Spinal cord (tissue), 10 donors: ENCODE measurements at places on chromosomes 2 and 18.

DNA sequence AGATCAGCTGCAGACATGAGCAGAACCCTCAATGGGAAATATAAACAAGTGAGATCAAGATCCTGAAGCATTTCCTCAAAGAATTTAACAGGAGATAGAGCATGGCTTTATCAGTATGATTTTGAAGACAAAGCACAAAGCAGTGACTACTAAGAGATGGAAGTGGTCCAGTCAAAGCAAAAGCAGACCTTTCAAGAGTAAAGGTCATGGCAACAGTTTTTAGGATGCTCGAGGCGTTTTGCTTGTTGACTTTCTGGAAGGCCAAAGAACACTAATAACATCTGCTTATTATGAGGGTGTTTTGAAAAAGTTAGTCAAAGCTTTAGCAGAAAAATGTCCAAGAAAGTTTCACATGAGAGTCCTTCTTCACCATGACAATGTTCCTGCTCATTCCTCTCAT lies 128.5 kb downstream of the KCNE4 start:
- no peaks in the 10 kb centered on the region for H3K36me3 ChIP-seq
- H3K4me1 ChIP-seq: no peaks in the 10 kb centered on the region
- DNase-seq: no peak
- H3K27me3 ChIP-seq: no peaks in the 10 kb centered on the region
- no peak overlapping the region for H3K27ac ChIP-seq

DNA sequence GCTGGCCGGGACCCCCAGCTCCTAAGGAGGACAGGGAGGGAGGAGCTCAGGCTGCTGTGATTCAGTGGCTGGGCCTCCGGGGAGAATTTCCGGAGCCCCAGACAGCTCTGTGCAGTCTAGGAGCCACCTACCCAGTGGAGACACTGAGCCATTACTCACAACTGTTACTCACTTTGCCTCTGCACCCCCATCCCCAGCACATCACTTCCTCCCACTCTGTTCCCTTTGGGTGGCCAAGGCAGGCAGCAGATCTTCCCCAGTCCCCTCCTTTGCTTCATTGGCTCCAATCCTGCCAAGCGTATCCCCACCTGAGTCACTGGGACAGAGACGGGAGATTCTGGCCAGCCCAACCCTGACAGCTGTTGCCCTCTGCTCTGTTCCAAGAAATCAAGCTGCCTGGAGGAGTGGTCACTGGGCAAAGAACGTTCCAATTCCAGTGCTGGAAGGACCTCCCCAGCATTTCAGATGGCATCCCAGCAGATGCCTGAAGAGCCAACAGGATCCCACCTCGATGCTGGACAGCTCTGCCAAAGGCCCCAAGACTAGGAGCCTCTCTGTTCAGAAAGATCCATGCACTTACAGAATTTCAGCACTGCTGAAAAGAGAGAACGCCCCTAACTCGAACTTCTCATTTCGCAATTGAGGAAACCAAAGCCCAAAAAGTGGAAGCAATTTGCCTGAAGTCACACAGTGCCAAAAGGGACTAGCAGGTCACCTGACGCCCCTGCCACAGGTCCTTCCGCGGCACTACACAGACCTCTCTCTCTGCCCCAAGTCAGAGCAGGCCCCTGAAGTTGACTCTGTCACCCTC lies 68.3 kb downstream of the TNS1 start:
- peak overlapping the region; percentile 55 for H3K27ac ChIP-seq
- H3K4me1 ChIP-seq: peaks cover 81% of the 10 kb centered on the region

- H3K36me3 ChIP-seq: peaks cover 16% of the 10 kb centered on the region
- H3K27me3 ChIP-seq: no peaks in the 10 kb centered on the region
- H3K4me1 ChIP-seq: no peaks in the 10 kb centered on the region
- no peak overlapping the region for H3K27ac ChIP-seq
- no peak for DNase-seq
- no peak overlapping the region for H3K4me3 ChIP-seq
Observed at GRCh38 chr2:46009772-46010171, 287.4 kb upstream of the EPAS1 start.

GRCh38 chr18:71976744-71977143 lies 567.4 kb downstream of the CBLN2 start:
- H3K27ac ChIP-seq: no peak overlapping the region
- no peak overlapping the region for H3K4me3 ChIP-seq
- no peak for DNase-seq
- H3K27me3 ChIP-seq: no peaks in the 10 kb centered on the region

DNA sequence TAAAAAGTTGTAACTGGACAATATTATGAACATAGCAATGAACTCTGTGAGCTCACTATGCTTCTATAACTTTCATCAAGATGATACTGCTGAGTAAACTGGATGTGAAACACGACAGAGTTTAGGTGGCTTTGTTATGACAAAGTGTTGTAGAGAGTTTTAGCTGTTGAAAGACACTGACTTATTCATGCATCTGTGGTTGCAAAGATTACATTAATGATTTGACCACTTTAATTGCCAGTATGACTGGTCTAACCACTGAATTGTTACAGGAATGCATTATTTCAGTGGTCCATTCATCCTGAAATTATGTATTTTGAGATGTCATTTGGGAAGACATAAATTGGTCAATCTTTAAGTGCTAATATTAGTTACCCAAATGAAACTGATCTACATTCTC lies 117.9 kb downstream of the SPHKAP start:
- no peaks in the 10 kb centered on the region for H3K4me1 ChIP-seq
- H3K36me3 ChIP-seq: no peaks in the 10 kb centered on the region
- no peak overlapping the region for H3K4me3 ChIP-seq
- no peak overlapping the region for H3K27ac ChIP-seq

DNA sequence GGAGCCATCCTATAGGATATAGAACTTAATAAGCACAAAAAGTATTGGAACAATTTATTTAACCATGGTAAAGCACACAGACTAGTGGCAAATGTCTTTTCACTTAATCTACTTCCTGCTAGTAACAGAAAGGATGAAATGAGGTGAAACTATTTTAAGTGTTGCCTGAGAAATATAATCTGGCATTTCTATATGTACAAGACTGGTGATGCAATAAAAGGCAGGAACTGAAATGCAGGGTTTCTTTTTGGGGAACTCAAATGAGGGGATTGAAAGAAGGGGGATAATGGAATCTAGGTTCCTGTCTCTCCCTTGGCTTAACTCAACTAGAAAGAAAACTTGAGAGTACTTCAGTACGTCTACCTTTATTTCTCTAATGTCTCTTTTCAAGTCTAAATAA lies 122.3 kb downstream of the MEMO1 start:
- H3K27me3 ChIP-seq: no peaks in the 10 kb centered on the region
- DNase-seq: no peak
- H3K27ac ChIP-seq: no peak overlapping the region
- H3K4me3 ChIP-seq: no peak overlapping the region

DNA sequence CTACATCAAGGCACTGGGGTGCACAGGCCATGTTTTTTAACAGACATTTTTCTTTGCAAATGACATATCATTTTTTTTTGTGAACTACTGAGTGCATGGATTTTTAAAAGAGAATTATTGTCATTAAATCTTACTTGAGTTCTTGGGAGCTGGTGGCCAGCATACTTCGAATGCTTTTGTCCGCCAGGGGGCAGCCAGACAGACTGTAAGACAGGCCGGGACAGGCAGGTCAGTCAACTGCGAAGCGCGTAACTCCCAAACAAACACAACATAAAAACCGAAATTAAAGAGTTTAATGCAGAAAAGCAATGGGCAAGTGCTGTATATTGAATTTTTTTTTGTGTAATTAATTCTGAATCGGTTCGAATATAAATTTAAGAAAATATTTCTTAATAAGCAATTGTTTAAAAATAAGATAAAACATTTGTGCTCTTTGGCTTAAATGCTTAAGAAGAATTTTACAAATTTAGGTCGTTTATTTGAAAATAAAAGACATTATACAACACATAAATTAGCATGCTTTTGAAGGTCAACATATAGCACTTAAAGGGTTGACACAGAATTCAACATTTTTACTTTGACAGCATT lies 142.2 kb upstream of the PXDN start:
- H3K27me3 ChIP-seq: no peaks in the 10 kb centered on the region
- no peak overlapping the region for H3K27ac ChIP-seq
- DNase-seq: peak; percentile 82
- peaks cover 20% of the 10 kb centered on the region for H3K36me3 ChIP-seq
- H3K4me1 ChIP-seq: peaks cover 3% of the 10 kb centered on the region

DNA sequence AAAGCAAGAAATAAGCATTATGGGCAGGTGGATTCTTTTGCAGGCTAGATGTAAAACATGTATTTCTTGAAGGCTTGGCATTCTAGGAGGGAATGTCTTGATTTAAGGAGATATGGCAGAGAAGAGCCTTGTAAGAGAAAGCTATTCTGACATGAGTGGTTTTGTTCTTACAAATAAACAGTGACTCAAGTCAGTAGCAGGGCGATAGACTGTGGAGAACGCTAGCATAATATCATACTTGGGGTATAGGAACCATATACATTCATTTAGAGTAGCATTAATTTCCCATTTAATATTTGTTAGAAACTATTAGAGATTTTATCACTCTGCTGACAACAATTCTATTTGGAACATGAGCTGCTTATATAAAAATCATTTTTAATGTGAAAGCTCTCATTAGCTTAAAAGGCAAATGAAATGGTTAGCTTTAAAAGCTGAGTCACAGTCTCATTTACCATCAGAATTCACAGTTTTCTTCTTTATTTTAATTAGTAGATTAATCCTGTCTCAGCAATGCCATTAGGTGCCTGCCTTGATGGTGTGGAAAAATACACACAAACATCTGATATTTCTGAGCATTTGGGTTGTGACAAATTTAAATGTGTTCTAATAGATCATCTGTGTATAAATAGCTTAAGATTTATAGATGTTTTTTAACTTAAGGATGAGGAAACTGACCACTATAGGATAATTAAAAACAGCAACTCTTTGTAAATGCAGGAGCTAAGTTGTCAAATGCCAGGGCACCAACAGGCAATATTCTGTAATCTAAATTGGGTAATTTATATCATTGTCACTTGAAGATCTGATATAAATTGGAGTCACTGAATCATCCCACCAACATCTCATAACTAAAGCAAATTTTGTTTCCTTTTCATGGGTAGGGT lies 276.7 kb downstream of the PLCL1 start:
- no peaks in the 10 kb centered on the region for H3K27me3 ChIP-seq
- H3K4me1 ChIP-seq: no peaks in the 10 kb centered on the region
- H3K27ac ChIP-seq: no peak overlapping the region
- no peak overlapping the region for H3K4me3 ChIP-seq
- no peak for DNase-seq

DNA sequence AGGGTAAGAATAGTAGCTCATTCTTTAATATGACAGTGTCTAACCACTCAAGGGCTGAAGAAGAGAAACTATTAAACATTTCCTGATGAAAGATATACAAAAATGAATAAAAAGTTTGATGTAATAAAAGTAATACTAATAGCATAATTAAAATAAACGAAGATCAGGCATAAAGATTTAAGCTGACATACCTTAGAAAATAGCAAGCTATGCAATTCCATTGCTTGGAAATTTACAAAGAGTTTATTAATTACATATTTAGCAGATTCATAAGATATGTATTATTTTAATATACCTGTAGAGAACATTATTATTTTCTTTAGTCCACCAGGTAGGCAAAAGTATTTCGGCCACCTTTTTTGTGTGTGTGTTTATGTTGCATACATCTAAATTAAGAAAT lies 229.4 kb downstream of the GCA start:
- no peaks in the 10 kb centered on the region for H3K27me3 ChIP-seq
- no peaks in the 10 kb centered on the region for H3K36me3 ChIP-seq
- H3K27ac ChIP-seq: no peak overlapping the region
- no peak for DNase-seq

GRCh38 chr2:144254342-144255235 lies 265.3 kb downstream of the ZEB2 start:
- H3K36me3 ChIP-seq: no peaks in the 10 kb centered on the region
- H3K27me3 ChIP-seq: no peaks in the 10 kb centered on the region
- no peak overlapping the region for H3K4me3 ChIP-seq

DNA sequence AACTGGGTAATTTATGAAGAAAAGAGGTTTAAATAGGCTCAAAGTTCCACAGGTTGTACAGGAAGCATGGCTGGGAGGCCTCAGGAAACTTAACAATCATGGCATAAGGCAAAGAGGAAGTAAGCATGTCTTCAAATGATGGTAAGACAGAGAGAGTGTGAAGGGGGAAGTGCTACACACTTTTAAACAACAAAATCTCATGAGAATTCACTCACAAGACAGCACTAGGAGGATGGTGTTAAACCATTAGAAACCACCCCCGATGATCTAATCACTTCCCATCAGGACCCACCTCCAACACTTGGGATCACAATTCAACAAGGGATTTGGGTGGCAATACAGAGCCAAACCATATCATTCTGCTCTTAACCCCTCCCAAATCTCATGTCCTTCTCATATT lies 34.9 kb downstream of the CFAP210 start:
- H3K4me1 ChIP-seq: no peaks in the 10 kb centered on the region
- no peaks in the 10 kb centered on the region for H3K27me3 ChIP-seq
- DNase-seq: no peak
- H3K4me3 ChIP-seq: no peak overlapping the region
- H3K27ac ChIP-seq: no peak overlapping the region

GRCh38 chr2:60433018-60433596 lies 120.3 kb downstream of the BCL11A start:
- H3K4me3 ChIP-seq: no peak overlapping the region
- no peaks in the 10 kb centered on the region for H3K4me1 ChIP-seq
- no peaks in the 10 kb centered on the region for H3K27me3 ChIP-seq

- H3K36me3 ChIP-seq: no peaks in the 10 kb centered on the region
- H3K4me3 ChIP-seq: no peak overlapping the region
- no peaks in the 10 kb centered on the region for H3K4me1 ChIP-seq
- no peak overlapping the region for H3K27ac ChIP-seq
Observed at GRCh38 chr2:137838255-137839092, 125.8 kb upstream of the HNMT start.

DNA sequence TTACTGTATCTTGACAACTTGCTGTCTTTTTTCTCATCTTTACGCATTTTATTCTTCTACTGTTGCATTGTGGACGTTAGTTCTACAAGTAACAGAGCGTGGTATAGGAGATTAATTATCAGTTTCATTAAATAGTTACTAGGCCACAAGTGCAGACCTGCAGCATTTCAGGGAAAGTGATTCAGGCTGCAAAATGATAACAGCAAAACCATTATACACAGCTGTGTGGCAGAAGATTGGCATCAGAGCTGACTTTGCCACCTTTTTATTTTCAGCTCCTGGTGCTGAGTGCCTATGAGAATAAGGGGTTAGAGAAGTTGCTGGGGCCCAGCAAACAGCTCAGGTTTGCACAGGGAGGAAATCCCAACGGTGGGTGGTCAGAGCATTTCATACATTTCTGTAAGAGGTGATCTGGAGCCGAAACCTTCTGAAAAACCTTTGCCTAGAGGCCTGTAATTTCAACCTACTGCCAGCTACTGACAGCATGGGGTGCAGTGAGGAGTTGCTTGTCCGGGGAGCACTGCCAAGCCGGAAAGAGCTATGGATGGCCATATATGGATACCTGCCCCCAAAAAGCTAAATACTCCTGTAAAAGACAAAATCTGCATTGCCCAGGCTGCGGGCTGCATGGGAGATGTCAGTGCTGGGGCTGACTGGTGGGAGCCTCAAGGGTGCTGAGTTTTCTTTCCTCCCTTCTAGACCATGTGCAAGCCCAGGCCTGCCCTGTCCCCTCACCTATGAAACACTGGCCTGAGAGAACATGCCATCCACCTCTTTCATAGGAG lies 2.7 kb upstream of the CCBE1 start:
- H3K36me3 ChIP-seq: no peaks in the 10 kb centered on the region
- no peak overlapping the region for H3K27ac ChIP-seq
- no peak overlapping the region for H3K4me3 ChIP-seq
- no peak for DNase-seq

- peak overlapping the region; percentile 15 for H3K27ac ChIP-seq
- H3K27me3 ChIP-seq: no peaks in the 10 kb centered on the region
- no peak for DNase-seq
Observed at GRCh38 chr18:35460736-35461161, 37.0 kb downstream of the INO80C start.

- no peaks in the 10 kb centered on the region for H3K27me3 ChIP-seq
- no peak overlapping the region for H3K27ac ChIP-seq
- H3K36me3 ChIP-seq: no peaks in the 10 kb centered on the region
- H3K4me1 ChIP-seq: no peaks in the 10 kb centered on the region
- DNase-seq: no peak
- H3K4me3 ChIP-seq: no peak overlapping the region
Observed at GRCh38 chr2:78175645-78176044, 653.5 kb upstream of the LRRTM4 start.
